Anterior cingulate cortex (tissue), 58 donors: ENCODE measurements at places on chromosomes 1 and 21.

- DNase-seq, result no peak
Observed at GRCh38 chr21:35259457-35259856, 210.4 kb upstream of the RUNX1 start.

DNA sequence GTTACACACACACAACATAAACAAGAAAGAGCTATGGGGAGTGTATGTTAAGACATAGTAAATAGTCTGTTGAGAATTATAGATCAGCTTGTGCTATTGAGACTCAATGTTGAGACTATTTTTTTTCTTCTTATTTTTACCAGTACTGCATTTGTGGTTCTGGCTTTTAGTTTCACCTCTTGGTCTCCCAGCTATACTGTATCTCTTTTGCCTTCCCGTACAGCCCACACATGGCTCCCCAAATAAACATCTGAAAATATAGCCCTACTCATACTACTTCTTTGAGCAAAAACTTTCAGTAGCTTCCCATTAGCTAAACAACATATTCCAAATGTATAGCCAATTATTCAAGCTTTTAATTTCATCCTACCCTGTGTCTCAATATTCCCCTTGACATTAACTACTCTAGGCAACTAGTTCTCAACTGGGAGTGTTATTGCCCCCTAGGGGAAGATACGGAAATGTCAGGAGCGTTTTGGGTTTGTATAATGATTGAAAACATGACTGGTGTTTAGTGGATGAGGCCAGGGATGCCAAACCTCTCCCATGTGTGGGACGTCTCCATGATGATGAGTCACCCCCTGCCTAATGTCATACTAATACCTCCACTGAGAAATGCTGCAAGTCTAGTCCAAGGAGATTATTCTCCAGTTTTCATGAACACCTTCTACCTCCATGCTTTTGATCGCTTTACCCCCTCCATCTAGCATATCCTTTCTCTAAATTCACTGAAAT, 6.8 kb downstream of the RPE65 start:
- DNase-seq, result no peak

- DNase-seq, result peak; percentile 62
Observed at GRCh38 chr1:54290506-54291184, 90.7 kb downstream of the MRPL37 start.

DNA sequence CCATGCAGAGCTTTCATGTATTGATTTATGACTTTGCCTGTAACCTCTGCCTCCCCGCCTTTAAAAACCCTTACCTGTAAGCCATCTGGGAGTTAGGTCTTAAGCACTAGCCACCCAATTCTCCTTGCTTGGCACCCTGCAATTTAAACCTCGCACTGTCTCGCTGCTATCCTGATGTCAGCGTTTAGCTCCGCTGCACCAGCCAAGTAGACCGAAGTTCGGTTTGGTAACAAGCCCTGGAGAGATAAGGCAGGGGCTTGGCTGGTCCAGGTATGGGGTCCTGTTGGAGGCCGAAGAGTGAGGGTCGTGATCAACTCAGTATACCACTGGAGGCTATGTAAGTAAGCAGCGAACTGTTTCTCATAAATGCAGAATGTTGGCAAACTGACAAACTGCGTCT, 64.4 kb downstream of the GALNT2 start:
- no peak for DNase-seq

GRCh38 chr1:202058001-202058908, 47.9 kb downstream of the ELF3 start:
- no peak for DNase-seq

DNA sequence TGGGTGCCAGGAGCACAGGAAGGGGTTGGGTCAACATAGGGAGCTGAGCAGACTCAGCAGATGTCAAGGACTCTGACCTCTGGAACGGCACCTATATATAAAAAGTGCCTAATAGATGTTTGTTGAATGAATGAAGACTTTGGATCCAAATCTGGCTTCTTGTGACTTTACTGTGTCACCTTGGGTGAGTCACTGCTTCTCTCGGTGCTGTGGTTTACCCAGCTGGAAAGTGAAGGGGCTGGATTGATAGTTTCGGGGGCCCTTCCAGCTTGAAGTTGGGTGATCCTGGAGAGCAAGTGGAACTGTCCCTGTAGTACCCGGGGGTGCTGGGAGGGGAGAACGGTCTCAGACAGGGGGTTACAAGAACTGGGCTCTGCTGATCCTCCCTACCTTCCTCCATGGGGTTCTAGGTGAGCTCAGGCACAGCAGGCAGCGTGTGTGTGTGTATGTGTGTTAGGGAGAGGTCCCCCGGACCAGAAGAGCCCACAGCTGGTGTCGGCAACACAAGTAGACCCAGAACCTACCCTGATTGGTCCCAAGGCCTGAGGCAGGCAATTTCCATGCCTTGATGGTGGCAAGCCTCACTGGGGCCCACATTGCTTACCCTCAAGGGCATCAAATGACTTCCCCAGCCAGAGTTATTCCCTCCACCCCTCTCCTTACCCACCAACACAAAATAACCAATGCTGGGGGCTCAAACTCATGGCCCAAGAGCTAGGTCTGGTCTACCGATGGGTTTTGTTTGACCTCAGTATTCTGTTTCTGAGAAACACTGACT, 5.5 kb upstream of the PADI1 start:
- no peak for DNase-seq

GRCh38 chr1:92752719-92753118, 32.2 kb downstream of the EVI5 start:
- no peak for DNase-seq

- no peak for DNase-seq
Observed at GRCh38 chr1:51088474-51088873, 13.6 kb upstream of the C1orf185 start.

- no peak for DNase-seq
Observed at GRCh38 chr1:116152577-116152943, 41.4 kb downstream of the MAB21L3 start.

DNA sequence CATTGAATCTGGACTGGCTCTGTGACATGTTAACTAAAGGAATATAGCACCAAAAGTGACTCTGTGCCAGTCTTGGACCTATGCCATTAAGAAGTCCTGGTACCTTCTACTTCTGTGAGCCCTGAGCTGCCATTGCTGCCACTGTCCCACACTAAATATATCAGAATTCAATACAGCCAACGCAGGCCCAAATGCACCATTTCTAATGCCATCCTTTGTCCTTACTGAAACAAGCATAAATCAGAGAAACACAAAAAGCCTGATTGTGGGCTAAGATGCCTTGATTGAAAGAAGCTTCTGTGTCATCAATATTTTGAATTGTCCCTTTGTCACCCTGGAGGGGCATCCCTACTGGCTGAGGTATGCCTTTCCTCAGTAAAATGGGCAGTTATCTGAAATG, 66.9 kb upstream of the NEK2 start:
- no peak for DNase-seq

GRCh38 chr1:29259802-29260441, 23.6 kb downstream of the PTPRU start:
- DNase-seq, result no peak

DNA sequence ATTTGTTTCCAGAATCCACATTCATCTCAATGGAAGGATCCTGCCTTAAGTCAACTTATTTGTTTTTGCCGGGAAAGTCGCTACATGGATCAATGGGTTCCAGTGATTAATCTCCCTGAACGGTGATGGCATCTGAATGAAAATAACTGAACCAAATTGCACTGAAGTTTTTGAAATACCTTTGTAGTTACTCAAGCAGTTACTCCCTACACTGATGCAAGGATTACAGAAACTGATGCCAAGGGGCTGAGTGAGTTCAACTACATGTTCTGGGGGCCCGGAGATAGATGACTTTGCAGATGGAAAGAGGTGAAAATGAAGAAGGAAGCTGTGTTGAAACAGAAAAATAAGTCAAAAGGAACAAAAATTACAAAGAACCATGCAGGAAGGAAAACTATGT, 2.6 kb downstream of the GADD45A start:
- DNase-seq, result no peak

DNA sequence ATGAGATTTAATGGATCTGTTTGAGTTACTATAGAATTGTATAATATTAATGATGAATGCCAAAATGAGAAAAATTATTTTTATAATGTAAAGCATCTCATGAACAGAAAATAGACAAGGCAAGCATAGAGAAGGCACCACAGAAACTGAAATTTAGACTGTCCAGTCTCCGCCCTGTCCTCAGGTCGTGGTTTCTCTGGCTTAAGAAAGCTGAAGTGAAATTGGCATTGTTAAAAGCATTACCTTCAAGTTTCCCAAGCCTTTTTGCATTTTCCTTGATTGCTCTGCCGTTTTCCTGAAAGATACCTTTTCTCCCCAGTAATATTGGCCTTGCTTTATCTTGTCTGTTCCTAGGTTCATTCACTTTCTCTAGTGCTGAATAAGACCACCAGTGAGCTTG, 58.0 kb downstream of the VPS13D start:
- DNase-seq, result no peak

GRCh38 chr1:12142891-12143630, 23.7 kb upstream of the TNFRSF1B start:
- DNase-seq, result no peak

- DNase-seq, result no peak
Observed at GRCh38 chr1:119260506-119260905, 108.1 kb upstream of the HAO2 start.

DNA sequence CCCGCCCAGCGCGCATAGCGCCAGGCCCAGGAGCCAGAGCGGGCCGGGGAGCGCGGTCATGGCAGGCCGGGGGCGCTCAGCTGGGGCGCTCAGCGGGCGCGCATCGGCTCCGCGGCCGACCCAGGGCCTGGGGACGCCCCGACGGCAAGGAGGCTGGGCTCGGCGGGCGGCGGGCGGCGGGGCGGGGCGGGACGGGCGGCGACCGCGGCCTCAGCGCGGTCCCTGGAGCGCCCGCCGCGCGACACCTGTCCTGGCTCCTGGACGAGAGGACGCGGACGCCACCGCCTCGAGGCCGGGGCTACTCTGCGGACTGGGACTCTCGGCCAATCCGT, 273 bp downstream of the BMP8B start:
- no peak for DNase-seq

DNA sequence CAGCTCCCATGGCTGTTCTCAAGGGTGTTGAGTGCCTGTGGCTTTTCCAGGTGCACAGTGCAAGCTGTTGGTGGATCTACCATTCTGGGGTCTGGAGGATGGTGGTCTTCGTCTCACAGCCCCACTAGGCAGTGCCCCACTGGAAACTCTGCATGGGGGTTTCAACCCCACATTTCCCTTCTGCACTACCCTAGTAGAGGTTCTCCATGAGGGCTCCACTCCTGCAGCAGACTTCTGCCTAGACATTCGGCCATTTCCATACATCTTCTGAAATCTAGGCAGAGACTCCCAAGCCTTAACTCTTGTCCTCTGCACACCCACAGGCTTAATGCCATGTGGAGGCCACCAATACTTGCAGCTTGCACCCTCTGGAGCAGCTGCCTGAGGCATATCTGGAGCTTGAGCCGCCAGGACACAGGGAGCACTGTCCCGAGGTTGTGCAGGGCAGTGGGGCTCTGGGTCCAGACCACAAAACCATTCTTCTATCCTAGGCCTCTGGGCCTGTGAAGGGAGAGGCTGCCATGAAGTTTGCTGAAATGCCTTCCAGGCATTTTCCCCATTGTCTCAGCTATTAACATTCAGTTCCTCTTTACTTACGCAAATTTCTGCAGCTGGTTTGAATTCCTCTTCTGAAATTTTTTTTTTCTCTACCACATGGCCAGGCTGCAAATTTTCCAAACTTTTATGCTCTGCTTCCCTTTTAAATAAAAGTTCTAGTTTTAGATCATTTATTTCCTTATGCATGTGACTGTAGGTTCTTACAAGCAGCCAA, 8.8 kb upstream of the CAPN8 start:
- no peak for DNase-seq

- DNase-seq, result no peak
Observed at GRCh38 chr1:234911787-234912186, 216.8 kb downstream of the TOMM20 start.

DNA sequence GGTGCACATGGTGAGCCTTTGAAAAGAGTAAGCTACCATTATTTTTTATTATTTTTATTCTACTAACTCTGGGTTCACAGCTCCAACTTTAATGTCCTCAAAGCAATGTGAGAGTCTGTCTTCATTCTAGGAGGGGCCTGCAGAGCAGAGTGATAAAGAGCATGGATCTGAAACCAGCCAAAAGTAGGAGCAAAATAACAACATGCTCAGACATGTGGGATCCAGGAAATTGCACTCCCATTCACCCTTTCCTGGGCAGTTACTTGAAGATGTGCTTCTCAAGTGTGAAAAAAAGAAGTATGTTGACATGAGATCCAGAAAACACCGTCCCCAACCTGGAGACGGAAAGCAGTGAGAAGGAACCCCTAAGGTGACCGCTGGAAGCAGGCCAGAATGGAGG, 8.7 kb upstream of the LIN28A start:
- no peak for DNase-seq

DNA sequence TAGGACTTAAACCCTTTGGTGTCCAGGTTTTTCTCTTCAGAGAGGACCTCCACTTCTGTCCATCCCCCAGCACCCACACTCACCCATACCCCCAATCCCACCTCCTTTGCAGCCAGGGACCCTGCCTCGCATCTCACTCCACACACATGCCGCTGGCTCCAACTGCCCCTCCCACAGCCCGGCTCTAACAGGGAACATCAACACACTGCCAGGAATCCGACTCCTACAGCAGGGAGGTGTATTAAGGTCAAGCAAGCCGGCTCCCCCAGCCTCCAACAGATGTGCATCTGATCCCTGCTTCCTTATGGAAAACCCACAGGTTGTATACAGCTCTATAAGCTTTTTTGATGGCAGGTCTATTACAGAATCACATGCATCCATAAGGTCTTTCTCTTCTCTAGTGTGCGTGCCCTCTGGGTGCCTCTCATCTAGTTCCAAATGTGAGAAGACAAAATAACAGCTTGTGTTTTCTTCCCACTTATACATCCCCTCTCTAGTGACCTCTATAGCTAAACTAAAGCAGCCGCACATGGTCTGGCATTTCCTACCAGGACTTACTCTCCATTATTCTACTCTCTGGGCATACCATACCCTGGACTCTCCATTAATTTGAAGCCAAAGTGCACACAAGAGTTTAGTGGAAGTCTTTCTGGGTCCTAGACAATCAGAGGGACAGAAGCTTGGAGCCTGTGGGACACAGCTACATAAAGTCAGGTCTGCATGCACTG, 16.3 kb downstream of the PIK3C2B start:
- no peak for DNase-seq

GRCh38 chr1:53131590-53131938, 10.9 kb downstream of the SLC1A7 start:
- no peak for DNase-seq

DNA sequence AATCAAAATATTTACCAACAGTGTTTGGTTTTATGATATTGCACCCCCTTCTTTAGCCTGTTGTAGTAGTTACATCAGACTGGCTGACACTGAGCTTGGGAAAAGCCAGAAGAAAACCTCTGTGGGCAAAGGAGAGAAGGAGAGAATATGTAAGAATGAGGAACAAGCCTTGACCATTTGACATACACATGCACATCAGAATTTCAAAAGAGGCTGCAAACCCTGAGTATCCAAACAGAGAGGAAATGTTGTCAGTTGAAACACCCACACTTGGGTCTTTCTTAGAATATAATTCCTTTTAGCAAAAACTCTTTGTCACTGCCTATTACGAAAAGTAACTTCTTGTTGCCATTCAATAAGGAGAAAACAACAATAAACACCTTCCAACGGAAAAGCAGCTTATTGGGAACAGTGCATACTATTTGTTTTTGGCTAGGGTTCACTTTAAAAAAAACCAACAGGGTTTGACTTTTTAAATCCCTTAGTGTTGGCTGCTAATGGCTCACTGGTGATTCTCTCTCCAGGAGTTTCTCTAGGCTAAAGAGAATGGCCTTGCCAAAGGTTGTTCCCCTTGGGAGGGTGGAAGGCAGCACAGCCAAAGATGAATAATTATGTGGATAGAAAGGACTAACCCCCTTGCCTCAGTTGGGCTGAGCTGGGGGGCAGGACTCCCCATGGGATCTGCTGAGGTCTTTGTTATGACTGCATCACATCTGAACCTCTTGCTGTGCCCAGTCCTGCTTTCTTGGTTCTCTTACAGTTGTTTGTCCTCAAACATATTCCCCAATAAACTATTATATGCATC, 48.9 kb downstream of the GORAB start:
- no peak for DNase-seq
